Activated effector memory CD4-positive, alpha-beta T cell treated with Interleukin-2 at 50 U/mL for 16 hours (primary cell): ENCODE measurements at places on chromosomes 3 and 15.

DNA sequence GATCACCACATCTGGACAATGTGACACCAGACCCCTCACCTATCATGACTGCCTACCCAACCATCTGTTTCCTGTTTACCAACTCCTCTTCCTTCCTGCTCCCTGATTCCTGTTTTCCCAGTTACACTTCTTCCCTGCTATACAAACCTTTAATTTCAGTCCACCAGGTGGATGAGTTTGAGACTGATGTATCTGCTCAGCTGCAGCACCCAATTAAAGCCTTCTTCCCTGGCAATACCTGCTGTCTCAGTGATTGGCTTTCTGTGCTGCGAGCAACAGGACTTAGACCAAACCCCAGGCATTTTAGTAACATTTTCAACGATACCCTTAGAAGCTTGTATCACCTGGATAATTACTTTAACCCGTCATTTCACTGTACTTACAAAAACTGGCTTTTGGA is 968.2 kb upstream of the NR2F2 start:
- no peak for DNase-seq

DNA sequence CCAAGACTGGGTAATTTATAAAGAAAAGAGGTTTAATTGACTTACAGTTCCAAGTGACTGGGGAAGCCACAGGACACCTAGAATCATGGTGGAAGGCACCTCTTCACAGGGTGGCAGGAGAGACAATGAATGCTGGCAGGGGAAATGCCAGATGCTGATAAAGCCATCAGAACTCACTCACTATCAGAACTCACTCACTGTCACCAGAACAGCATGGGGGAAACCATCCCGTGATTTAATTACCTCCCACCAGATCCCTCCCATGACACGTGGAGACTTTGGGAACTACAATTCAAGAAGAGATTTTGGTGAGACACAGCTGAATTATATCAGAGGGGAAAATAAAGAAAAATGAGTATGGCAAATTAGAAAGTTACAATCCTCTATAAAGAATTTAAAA is 310.9 kb downstream of the BCHE start:
- no peak for DNase-seq

DNA sequence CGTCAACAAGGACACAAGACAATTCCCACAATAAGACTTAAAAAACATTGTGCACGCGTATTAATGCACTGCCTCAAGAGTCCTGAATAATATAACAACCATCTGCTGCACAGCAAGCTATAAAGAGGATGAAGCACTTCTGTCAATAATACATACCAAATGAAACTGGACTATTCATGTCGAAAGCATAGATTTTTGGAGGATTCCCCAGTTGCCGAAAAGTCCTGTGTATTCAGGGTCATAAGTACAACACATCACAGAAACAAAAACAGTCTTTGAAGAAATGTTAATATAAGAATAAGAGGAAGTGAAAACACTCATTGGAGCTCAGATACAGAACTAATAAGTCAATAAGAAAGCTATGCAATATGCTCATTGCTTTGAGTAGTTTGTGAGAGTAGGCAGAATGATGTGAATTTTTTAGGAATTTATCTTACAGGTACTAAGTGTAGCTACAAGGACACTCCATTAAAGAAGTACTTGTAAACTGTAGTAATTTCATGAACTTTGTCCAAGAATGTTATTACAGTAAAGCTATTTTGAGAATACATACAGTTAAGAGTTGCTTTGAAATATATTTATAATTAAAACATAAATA is 31.6 kb downstream of the CBLB start:
- no peak for DNase-seq

DNA sequence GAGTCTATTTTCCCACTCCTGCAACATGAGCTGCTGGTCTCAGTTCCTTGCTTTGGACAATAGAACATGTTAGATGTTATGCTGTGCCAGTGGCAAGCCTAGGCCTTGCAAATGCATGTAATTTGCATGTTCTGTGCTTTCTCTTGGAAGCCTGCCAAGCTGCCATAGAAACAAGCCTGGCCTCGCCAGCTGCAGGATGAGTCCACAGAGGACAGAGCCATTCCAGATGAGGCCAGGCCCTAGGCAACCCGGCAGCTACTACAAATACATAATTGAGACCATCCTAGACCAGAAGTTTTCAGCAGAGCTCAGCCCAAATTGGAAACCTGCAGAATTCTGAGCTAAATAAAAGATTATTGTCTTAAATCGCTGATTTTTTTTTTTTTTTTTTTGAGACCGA is 39.6 kb downstream of the TRIM69 start:
- no peak for DNase-seq

DNA sequence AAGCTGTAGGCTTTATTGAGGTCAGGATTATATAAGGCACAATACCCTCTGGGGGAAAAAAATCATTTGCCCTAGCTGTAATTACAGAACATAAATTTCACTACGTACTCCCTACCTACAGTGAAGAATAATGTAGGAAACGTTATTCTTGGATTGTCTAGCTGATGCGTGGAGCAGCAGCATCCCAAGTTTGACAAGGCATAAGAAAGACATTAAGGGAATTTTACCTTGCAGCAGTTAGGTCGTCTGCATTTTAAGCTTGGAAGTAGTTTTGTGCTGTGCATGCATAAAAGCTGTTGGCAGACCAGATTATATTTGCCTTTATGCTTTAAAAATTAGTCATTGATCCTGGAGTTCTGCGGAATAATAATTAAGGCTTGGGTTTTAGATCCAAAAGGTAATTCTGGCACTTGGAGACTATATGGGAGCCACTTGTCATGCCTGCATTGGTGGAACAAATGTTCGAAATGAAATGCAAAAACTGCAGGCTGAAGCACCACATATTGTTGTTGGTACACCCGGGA is 2.2 kb downstream of the EIF4A2 start:
- no peak for DNase-seq

- no peak for DNase-seq
Observed at GRCh38 chr3:111589303-111590142, 5.6 kb downstream of the ZBED2 start.

DNA sequence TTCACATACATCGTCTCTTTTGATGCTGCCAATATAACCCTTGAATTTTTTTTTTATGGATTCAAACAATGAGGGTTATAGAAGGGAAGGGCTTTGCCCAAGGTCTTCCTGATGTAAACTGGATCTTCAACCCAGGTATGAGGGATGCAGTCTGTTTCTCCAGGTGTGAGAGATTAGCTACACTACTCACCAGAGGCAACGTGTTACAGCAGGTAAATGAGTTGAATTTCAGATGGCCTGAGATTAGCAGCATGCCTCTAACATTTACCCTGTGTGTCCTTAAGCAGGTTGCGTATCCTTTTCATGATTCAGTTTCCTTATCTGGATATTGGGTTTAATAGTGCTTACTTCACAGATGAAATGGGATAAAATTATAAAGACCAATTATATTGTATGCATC is 1.9 kb downstream of the RTP4 start:
- DNase-seq = no peak

DNA sequence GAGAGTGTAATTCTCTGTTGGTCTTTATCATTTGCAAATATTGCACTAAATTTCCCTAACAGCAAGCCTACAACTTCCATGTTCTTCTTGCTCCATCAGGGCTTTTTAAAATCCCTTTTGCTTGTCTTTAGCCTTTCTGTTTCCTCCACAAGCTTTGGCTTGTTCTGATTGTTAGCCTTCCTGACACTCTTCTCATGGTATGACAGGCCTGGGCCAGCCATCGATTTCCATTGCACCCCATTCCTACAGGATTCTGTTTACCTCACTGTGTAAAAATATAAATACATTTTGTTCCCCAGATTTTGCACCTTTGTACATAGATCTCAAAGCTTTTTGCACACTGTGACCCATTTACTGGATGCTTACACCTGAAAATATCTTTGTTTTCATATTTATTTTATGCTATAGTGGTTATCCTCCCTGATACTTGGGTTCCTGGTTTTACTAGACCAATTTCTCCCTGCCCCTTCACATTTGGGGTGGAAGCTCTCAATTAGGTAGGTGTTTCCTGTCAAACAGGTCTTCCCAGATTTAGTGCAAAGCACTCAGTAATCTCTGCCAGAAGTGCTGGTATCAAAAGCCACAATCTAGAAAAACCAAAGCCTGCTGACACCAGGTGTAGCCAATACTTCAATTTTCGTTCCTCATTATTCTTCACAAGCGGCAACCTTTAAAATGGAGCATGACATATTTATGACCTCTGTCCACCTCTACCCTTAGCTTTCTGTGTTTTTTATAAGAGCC is 57.9 kb upstream of the PPP2R3A start:
- DNase-seq = no peak

GRCh38 chr15:53378096-53378800 is 381.2 kb downstream of the WDR72 start:
- DNase-seq = no peak

DNA sequence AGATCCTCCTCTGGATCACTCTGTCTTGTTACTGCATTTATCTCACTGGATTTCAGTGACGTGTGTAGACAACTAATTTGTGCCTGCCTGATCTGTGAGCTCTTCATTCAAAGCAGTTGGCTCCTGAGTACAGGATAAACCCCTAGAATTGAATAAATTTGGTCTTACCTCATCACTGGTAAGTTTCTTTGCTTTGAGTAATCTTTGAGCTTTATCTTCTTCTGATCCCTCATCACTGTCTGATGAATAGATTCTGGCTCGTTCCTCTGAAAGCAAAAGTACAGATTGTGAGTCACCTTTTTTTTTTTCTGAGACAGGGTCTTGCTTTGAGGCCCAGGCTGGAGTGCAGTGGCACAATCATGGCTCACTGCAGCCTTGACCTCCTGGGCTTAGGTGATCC is 24.5 kb downstream of the LEO1 start:
- no peak for DNase-seq

- DNase-seq = no peak
Observed at GRCh38 chr15:66608881-66609280, 43.1 kb upstream of the LCTL start.

- no peak for DNase-seq
Observed at GRCh38 chr3:152193673-152194267, 75.0 kb upstream of the MBNL1 start.

DNA sequence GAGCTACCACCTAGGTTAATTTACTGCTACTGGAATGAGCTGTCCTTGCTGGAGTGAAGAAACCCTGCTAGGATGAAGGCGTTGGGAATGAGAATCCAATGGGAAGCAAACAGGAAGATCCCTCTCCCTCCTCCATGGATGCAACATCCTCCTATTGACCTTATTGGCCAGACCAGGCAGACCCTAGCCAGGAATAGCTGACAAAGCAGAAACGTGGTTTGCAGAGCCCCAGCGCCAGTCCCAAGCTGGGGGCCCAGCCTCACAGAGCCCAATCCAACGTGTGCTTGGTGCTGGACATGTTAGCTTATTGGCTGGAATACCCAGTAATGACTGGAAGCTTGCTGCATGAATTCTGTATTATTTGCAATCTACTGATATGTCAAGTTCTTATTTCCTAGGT is 273.1 kb downstream of the LRTM1 start:
- no peak for DNase-seq

DNA sequence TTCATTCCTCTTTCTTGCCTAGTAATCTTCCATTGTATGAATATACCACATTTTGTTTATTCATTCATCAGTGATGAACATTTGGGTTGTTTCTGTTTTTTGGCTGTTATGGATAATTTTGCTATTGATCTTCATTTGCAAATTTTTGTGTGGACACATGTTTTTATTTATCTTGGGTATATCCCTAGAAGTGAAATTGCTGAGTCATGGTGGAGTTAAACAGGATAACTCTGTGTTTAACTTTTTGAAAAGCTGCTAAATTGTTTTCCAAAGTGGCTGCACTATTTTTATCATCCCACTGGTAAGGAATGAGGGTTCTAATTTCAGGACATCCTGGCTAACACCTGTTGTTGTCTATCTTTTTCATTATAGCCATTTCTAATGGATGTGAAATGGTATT is 74.6 kb upstream of the ARL6 start:
- DNase-seq = no peak

GRCh38 chr3:80785475-80785874 is 976.0 kb downstream of the GBE1 start:
- no peak for DNase-seq

DNA sequence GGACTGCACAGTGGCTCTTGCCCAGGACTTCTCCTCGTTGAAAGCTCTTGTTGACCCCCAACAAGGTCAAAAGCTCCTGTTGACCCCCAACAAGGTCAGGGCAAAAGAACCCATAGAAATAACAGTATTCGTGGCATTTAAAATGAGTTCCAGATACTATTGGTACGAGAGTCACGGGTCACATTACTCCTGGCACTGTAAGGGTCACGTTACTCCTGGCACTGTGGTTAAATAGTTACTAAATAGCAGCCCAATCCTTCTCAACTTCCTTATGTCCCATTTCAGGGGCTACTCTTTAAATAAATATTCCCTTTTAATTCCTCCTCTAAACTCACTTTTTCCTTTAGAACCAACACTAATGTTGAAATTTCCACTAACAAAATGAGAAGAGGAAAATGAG is 18.2 kb upstream of the ADCY5 start:
- no peak for DNase-seq

- DNase-seq = no peak
Observed at GRCh38 chr3:139746481-139746880, 68.7 kb upstream of the NMNAT3 start.

GRCh38 chr3:78830470-78830869 is 937.3 kb downstream of the ROBO1 start:
- no peak for DNase-seq

DNA sequence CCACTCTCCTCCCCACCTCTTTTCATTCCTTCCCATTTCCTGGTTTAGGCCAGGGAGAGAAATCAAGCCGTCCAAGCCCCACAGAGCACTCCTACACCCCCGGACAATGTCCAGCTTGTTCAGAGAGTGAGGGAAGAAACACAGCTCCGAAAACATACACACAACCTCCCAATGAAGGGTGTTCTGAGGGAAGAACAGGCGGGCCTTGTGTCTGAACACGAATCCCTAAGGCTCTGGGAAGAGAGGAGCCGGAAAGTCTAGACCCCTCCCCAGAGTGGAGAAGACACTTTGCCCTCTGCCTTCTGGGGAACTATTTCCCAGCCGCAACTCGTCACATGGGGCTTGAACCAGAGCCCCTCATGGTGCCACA is 30.5 kb downstream of the ACAN start:
- DNase-seq = no peak

- DNase-seq = no peak
Observed at GRCh38 chr3:113274425-113275257, 63.3 kb downstream of the BOC start.

- DNase-seq = no peak
Observed at GRCh38 chr15:45810201-45810600, 175.4 kb downstream of the SQOR start.

- no peak for DNase-seq
Observed at GRCh38 chr15:94237903-94238302, 6.5 kb downstream of the MCTP2 start.

- DNase-seq = no peak
Observed at GRCh38 chr3:135213822-135214221, 418.8 kb downstream of the EPHB1 start.

GRCh38 chr3:144466114-144466513 is 494.5 kb downstream of the DIPK2A start:
- DNase-seq = no peak

- DNase-seq = no peak
Observed at GRCh38 chr3:17972959-17973906, 230.8 kb upstream of the TBC1D5 start.

- DNase-seq = no peak
Observed at GRCh38 chr3:141949972-141950371, 73.5 kb downstream of the ATP1B3 start.

- DNase-seq = no peak
Observed at GRCh38 chr3:166498446-166498845, 661.2 kb upstream of the BCHE start.
